ENCODE measurements at places on chromosomes 1 and 21. TPM values are rescaled to one million over a fixed set of nuclear protein-coding genes. Genes with fewer than 3 reads are reported as not detected.

- DNase-seq, result no peak
Observed at GRCh38 chr1:168163670-168164069, 15.1 kb upstream of the TIPRL start.

GRCh38 chr21:32562915-32563314 is 22.4 kb downstream of the TCP10L start:
- DNase-seq, result no peak

DNA sequence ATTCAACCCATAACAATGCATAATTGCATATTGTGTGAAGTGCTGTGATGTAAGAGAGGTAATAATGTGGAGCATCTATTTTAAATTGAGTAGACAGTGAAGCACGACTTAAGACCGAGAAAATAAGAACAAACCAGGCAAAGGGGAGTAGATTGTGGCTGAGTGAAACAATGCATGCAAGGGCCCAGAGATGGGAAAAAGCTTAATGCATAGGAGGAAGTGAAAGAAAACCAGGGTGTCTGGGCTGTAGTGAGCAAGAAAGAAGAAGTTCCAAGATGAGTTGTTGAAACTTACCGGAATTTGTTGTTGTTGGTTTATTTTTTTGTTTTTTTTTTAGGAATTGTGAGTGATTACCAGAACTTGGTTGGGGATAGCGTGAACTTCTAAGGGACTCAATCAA is 104.7 kb downstream of the SNX7 start:
- no peak for DNase-seq

GPR3 gene
- total RNA-seq, result under 0.01 TPM

CNN3 gene
- total RNA-seq, result 333 TPM

DHRS3 gene
- total RNA-seq, result 172 TPM

Measured in osteoblast (primary cell).